ENCODE measurements at places on chromosomes 2 and 18. TPM values are rescaled to one million over a fixed set of nuclear protein-coding genes. Genes with fewer than 3 reads are reported as not detected.

DNA sequence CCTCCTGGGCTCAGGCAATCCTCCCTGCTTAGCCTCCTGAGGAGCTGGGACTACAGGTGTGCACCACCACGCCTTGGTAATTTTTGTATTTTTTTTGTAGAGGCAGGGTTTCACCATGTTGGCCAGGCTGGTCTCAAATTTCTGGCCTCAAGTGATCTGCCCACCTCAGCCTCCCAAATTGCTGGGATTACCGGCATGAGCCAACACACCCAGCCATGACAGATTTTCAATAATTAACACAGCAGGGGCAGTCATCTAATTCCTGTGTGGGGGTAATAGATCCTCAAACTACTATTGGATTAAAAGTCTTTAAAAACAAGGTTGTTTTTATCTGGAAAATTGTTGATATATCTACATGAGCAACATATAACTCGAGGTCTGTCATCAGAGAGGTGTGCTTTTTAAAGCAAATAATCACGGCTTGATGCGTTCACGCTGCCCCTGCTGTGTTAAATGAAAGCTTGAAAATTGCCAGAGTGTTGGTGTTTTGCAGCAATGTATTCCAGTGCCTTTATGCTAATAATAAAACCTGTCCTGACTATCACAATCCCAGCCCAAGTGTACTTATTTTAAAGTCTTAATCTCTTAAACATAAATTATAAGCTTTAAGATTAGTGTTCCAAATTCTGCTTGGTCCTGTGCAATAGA, 35.6 kb upstream of the ASB1 start:
- DNase-seq = no peak

DNA sequence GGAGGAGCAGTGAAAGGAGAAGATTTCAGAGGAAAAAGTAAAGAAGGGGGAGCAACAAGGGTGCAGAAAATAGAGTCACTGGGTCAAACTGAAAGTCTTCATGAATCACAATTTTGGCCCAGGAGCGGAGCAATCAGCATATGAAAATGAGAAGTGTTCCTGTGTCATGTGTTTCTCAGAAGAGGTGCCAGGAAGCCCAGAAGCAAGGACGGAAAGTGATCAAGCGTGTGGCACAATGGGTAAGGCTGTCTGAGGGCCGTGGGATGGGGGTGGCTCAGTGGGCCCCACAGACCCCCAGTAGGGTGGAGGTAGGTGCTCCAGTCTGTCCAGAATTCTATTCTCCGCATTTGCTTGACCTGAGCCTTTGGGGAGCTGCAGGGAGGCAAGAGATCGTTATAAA, 44.2 kb downstream of the SP140 start:
- no peak for DNase-seq

GRCh38 chr2:98507891-98508708, 63.4 kb downstream of the INPP4A start:
- peak; percentile 70 for DNase-seq

DNA sequence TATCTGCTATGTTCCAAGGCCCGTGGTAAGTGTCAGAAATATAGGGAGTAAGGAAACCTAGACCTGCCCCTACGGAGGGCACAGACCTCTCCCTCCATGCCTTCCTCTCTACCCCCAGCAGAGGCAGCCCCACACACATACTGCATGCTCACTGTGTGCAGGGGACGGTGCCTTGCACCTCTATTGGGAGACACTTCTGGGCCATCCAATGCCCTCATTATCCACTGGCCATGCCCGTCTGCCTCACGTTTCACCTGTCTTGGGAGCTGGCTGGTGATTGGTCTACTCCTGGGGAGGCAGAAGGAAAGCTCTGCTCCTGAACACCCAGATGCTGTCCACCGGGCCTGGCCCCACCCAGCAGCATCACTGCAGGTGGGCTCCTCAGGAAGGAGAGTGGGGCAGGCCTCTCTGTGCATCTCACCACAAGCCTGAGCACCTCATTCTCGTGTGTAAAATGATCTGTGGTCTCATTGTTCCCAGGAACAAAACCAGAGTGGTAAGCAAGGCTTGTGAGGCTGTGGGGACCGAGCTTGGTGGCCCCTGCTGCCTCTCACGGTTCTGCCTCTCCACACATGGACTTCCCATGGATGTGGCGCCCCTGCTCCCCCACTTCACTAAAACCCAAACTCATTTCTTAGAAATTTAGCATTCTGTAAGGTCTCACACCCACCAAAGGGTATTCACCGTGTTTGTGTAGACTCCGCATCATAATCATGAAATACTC, 312.5 kb upstream of the HS6ST1 start:
- peak; percentile 24 for DNase-seq

- no peak for DNase-seq
Observed at GRCh38 chr18:26185267-26185666, 41.0 kb upstream of the TAF4B start.

DNA sequence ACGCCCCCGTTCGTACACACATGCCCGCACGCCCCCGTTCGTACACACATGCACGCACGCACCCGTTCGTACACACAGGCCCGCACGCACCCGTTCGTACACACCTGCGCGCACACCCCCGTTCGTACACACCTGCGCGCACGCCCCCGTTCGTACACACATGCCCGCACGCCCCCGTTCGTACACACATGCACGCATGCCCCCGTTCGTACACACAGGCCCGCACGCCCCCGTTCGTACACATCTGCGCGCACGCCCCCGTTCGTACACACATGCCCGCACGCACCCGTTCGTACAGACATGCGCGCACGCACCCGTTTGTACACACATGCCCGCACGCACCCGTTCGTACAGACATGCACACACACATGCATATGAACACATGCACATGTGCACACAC, 45.7 kb downstream of the SPP2 start:
- DNase-seq = no peak

DNA sequence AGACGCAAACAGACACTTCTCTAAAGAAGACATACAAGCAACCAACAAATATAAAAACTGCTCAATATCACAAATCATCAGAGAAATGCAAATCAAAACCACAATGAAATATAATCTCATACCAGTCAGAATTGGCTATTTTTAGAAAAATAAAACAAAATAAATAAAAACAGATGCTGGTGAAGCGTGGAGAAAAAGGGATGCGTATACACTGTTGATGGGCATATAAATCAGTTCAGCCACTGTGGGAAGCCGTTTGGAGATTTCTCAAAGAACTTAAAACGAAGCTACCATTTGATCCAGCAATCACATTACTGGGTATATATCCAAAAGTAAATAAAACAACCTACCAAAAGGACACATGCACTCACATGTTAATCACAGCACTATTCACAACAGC, 206.2 kb downstream of the HNMT start:
- no peak for DNase-seq

- DNase-seq = peak; percentile 77
Observed at GRCh38 chr2:184261818-184262217, 336.5 kb upstream of the ZNF804A start.

GRCh38 chr18:50293039-50293438, 5.5 kb upstream of the CXXC1 start:
- DNase-seq = no peak

GRCh38 chr2:29260142-29260772, 145.0 kb downstream of the CLIP4 start:
- no peak for DNase-seq

DNA sequence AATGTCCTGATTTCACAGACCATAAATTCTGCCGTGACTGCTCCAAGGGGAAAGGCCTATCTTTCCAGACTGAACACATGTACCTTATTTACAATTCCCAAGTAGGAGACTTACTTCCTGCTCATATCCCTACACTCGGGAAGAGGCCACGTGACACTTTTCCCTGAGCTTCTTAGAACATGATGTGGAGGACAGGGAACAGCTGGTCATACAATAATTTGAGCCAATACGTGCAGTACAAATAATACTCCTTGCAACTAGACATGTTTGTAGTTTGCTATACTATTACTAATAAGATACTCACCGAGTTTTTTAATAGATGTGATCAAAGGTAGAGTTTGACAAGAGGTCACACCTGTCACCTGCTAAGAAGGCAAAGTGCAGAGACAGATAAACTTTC, 256.4 kb downstream of the SP3 start:
- no peak for DNase-seq

DNA sequence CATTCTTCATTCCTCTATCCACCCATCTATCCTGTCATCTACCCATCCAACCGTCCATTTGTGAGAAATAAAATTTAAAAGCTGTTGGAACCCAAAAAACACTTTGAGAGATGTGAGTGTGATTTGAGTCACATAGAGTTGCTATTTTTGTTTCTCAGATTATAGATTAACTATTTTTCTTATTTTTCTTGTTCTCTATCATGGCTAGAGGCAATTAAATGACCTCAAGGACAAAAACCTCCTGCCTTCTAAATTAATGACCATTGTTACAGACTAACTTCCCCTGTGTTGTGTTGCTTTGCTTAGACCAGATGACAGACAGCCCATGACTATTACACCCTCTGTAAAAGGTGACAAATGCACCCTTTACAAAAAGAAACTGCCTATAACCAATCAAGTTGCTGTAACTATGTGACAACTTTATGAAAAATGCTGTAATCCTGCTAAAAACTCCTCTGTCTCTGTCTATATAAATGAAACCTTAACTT, 207.9 kb upstream of the CXCR4 start:
- no peak for DNase-seq

DNA sequence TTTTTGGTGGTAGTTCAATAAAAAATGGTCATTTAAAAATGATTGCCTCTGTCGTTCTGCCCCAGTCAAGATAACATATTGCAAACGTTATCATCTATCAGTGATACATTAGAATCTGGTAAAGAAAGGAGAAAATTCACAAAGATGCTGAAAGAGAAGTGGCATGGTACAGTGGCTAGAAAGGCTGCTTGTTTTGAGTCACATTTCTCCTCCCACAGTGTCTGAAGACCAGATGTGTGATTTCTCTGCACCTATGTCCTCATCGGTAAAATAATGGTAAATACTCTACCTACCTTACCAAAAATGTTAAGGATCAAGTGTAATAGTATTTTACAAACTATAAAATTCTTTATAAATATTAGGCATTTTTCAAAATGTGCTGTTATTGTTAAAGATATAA, 76.1 kb upstream of the NOSTRIN start:
- no peak for DNase-seq

DNA sequence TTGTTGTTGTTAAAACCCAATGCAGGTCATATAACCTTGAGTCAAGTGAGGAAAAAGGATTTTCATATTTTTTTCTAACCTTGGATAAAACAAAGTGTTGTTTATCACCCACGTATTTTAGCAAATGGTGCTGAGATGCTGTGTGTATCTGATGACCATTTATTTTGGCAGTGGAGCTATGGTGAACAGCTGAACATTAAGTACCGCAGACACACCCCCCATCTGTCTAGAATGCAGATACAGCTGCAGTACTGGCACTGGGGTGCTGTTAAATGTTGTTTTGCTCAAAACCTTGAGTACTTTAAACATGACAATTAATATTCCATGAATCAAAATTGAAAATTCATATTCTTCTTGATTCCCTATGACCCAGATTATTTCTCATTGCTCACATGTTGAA, 773.3 kb upstream of the SLC39A10 start:
- DNase-seq = no peak

DNA sequence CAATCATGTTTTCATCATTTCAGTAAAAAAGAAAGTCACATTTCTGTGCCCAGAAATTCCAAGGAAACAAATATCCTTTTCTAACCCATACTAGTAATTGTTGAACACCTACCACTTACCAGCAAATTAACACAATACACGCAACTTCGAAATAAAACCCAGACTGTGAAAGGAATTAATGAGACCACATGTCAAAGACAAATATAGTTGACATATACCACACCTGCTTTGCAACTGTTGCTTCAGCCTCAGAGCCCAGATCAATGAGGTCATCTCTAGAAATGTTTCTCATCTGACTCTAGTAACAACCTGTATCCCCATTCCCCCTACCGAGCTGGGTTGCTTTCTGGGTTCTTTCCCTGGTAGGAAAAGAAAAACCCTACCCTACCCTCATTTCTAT, 52.6 kb downstream of the TRIP12 start:
- no peak for DNase-seq

DNA sequence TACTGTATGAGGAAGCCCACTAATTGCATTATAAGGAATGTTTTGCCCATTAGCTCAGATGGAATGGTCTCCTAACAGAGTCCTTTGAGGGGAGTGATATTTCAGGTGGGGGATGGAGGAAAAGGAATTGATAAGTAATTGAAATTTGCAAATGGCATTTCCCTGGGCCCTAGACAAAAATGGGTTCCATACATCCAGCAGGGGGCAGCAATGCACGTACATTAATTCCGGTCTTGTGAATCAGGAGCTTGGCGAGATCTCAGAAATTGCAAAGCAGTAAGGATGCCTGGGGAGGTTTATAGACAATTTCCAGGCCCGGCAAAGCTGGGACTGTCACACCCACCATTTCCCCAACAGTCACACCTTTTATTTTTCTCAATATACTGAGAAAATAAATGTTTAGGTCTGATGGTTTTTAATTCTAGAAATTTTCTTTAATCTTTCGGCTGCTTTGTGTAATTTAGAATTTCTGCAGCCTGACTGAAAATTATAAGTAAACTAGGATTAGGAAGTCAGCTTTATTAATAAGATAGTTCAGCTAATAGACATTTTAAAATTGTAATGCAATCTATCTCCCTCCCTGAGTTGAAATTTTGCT, 122.8 kb downstream of the LYPD1 start:
- peak; percentile 73 for DNase-seq

DNA sequence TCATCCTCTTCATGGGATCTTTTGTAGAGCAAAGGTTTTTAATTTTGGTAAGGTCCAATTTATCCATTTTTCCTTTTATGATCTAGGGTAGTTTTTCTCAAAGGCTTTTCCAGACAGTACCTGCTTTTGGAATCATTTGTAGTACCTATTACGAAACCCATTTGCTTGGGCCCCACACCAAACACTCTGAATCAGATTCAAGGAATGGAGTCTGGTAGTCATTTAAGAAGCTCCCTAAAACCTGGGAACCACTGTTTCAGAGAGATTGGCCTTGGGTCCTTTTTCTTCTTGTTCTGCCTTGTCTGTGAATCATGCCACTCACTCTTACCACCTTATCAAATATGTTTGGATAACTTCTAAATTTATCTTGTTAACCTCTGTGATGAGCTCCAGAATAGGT, 40.3 kb downstream of the OSBPL6 start:
- no peak for DNase-seq

The HOXD8 gene
- total RNA-seq = not detected

The HOXD13 gene
- not detected for total RNA-seq

The CD8B2 gene
- not detected for total RNA-seq

The RAB17 gene
- total RNA-seq = 57.5 TPM

The NT5DC4 gene
- total RNA-seq = not detected

The IL36A gene
- total RNA-seq = not detected

The CROCC2 gene
- 0.15 TPM for total RNA-seq

Data from right lobe of liver (tissue), 6 donors.